Stimulated activated CD8-positive, alpha-beta memory T cell treated with anti-CD3 and anti-CD28 coated beads, Interleukin-15, amount 100 ng/mL, for 1 hour (primary cell): ENCODE measurements at places on chromosomes 3 and 15.

- DNase-seq: no peak
Observed at GRCh38 chr3:125318167-125318865, 56.8 kb downstream of the ZNF148 start.

- no peak for DNase-seq
Observed at GRCh38 chr3:59257506-59257905, 207.7 kb upstream of the CFAP20DC start.

- no peak for DNase-seq
Observed at GRCh38 chr3:57169108-57169507, 4.0 kb upstream of the IL17RD start.

DNA sequence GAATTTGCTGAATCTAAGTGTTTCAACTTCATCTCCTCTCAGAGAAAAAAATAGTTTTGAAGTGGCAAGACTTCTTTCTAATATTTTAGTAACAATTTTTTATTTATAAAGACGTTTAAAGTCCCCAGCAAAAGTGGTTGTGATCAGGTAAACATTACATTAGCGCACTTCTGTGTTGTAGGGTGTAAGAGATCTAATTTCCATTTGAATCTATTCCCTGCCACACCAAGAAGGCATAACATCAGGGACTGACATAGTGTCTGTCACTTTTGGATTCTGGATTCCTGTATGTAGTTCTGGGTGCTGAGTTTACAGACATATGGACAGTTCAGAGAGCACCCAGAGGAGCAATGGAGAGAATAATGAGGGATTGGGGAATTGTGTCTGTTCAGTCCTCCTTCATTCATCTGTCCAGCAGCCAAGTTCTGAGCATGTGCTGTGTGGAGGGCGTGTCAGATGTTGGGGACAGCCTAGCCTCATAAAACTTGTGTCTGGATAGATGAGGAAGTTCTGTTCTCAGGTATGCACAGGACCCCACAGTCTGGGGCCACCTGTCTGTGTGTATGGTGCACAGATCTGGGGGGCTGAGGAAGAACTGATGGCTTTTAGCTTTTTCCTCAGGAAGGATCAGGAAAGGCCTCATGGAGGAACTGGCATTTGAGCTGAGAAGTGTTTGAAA lies 65.6 kb downstream of the MAP2K5 start:
- DNase-seq: no peak

DNA sequence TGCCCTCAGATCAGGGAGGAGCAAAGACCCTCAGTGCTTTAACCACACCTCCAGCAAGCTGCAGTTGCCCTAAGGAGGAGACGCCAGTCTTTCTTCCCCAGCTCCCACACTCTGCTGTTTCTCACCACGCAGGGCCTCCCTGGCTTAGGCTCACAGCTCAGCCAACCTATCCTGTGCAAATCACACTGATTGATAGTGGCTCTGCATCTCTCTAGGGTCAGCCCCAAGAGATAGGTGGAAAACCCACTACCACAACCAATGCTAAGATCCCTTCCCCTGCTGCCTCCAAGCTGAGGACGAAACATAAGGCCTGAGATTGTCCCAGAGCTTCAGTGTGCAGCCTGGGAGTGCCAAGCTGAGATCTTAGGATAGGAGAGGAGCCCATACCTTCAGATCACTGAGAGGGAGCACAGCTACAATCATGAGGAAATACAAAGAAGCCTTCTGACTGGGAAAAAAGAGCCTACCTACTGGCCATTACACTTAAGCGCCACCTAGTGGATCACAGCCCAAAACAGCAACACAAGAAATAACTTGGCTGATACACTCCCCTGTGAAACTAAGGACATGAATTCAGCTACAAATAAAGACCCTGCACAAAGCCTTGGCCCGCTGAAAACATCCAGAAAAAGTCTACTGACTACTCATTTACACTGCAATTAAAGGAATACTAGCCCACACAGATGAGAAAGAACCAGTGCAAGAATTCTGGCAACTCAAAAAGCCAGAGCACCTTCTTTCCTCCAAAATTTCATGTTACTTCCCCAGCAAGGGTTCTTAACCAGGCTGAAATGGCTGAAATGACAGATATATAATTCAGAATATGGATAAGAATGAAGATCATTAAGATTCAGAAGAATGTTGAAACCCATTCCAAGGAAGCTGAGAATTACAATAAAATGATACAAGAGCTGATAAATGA lies 271.5 kb upstream of the DCBLD2 start:
- DNase-seq: no peak

DNA sequence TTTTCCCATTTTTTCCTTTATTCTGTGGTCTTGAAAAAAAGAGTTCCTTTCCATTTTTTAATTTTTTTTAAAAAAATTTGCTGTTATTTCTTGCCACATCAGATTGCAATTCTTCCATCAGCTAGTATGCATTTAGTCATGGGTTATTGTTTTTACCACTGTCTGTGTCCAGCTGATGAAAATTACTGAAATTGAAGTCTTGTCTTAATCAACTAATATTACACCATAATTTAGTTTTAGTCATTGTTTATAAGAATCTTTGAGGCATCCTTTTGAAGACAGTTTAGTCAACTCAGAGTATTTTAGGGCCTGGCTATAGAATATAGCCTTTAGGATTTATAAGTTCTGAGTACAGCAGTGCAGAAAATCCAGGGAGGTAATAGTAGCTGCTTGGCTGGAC lies 172.1 kb downstream of the LRTM1 start:
- DNase-seq: no peak

DNA sequence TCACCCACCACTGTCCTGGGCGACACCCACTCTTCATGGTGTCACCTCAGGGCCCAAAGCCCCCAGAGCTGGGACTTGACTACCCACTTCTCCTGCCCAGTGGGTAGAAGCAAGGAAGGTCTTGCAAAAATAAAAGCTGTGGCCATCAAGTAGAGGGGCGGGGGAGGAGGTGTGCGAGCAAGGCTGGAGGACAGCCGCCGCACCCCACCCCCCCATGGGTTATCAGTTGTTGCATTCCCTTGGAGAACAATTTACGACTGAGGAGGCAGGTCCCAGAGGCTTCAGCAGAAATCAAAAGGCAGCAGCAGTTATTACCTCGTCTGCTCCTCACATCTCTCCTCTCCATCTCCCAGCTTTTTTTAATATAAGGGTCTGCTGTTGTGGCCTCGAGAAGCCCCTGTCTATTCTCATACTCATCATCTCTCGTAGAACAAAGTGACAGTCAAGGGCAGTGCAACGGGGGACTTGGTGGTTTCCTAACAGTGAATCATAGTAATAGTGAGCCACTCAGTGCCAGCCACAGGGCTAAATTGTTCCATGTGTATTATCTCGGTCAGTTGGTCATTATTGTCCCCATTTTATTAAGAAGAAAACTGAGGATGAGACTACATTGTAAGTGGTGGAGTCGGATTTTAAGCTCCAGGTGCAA lies 116.4 kb downstream of the PDCD6IP start:
- DNase-seq: no peak

DNA sequence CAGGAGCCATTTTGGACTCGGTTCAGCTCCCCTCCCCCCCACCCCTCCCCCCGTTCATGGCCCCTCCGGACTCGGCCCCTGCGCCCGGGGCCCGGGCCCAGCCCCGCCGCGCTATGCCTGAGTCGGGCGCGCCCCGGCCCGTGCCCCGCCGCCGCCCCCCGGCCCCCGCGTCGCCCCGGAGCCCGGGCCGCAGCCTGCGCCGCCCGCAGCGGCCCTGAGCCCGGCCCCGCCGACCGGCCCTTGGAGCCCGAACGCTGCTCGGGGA lies 155 bp downstream of the ACVR2B start:
- DNase-seq: no peak

DNA sequence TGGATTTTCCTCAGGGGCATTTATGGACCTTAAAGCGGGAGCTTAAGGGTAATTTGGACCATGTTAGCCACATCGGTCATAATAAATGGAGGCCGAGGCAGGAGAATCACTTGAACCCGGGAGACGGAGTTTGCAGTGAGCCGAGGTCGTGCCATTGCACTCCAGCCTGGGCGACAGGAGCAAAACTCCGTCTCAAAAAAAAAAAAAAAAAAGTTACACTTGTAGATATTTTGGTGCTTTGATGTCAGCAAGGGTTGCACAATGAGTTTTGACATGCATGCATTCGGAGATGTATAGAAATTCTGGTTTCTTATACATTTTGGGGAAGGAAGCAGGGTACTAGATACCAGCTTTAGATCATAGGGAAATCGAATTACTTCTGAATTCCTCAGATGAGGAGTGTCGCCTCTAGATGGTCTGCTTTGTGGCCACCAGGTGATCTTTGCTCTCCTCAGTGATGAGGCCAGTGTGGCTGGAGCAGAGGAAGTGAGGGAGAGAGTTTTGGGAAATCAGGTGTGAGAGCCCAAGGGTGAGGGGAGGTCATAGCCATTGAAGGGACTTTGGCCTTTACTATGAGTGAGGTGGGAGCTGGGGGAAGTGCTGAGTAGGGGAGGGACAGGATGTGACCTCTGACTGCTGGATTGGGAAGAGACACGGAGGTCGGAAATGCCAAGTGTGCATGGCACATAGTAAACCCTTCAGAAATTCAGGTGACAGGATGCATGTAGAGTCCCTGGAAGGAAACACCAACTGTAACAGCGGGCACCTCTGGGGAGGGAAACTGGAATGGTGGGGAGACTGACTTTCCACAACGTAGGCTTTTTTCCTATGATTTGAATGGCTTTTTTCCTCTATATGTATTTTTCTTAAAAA lies 8.4 kb upstream of the RBSN start:
- no peak for DNase-seq

GRCh38 chr15:90588427-90588826 lies 58.7 kb downstream of the CRTC3 start:
- no peak for DNase-seq

GRCh38 chr3:37576996-37577395 lies 284.7 kb upstream of the CTDSPL start:
- no peak for DNase-seq

- no peak for DNase-seq
Observed at GRCh38 chr15:73183071-73183470, 130.8 kb downstream of the NEO1 start.

DNA sequence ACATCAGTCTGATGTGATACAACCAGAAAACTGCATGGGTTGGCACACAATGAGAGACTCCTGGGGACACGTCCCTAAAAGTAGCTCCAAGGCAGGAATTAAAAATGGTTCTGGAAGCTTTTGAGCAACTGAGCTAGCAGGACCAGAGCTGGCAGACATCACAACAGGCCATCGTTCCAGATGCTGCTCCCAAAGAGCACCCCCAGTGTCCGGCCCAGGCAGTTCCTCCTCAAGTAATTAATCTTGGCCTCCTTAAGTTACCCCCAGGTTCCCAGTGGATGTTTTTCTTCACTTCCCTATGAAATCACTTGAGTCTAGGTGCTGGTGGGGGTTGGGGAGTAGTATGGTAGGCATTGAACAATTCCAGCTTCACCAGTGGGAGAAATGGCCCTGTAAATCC lies 711.6 kb downstream of the MECOM start:
- no peak for DNase-seq

- DNase-seq: no peak
Observed at GRCh38 chr15:70528816-70529215, 234.5 kb downstream of the UACA start.

GRCh38 chr3:151283907-151284461 lies 5.6 kb upstream of the P2RY14 start:
- no peak for DNase-seq

- DNase-seq: no peak
Observed at GRCh38 chr3:64861684-64862083, 173.9 kb upstream of the ADAMTS9 start.

GRCh38 chr3:78337801-78338211 lies 1297.9 kb downstream of the ROBO2 start:
- no peak for DNase-seq

DNA sequence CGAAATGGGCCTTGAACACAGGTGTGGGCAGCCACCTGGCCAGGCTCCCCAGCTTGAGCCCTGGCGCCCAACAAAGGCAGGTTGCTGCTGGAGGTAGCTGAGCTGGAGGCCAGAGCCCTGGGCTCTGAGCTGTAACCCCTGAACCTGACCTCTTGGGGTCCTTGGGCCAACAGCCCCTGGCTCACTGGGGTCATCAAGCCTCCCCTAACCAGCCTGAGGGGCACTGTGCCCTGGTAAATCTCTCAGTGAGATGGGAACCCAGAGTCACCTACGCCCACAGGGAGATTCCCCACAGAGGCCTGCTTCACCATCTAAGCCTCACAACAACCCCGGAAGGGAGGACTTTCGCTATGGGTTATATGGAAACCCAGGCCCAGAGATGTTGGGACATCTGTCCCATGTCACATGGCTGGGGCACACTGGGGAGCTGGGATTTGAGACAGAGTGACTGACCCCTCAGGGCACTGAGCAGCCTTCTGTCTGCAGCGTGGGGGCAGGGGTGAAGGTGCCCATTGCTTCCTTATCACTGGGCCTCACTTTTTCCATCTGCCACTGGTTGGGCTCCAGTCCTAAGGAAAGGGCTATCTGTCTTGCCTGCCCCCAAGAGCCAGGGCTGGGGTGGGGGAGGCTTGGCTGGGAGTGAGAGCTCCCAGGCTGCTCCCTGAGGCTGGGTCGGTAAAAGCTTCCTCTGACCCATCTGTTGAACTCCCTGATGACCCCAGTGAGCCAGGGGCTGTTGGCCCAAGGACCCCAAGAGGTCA lies 59.1 kb downstream of the IQSEC1 start:
- no peak for DNase-seq

GRCh38 chr3:72077473-72078259 lies 292.7 kb upstream of the PROK2 start:
- DNase-seq: no peak

DNA sequence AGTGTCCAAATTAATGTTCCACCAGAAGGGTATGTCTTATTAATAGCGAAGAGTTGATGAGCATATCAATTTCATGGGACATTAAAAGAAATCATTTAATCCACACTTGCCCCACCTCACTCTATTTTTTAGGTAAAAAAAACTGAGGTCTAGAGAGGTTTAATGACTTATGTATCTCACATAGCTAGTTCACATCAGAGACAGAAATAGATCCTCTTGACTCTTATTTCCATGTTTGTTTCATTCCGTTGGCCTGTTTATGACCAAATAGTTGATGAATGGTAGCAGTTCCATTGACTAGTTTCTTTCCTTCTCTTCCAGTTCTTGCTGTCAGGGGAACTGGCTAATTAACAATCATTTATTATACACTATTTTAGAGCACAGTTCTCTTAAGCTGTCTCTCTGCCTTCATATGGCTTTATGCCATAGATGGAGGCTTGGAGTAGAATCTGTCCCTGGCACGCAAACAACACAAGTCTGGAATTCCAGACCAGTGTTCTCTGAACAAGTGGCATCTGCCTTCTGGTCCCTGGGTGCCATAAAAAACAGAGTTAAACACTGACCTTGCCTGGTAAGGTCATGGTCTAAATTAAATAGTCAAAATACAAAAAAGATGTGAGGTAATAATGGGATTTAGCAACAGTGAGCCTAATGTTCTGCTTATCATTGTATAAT lies 220.0 kb upstream of the CGNL1 start:
- DNase-seq: no peak

GRCh38 chr3:147705651-147706051 lies 296.5 kb downstream of the ZIC1 start:
- DNase-seq: no peak

- no peak for DNase-seq
Observed at GRCh38 chr3:149554826-149555225, 80.3 kb downstream of the TM4SF4 start.
